T follicular helper cell (primary cell): ENCODE measurements at places on chromosomes 3 and 15.
A peak's percentile ranks its signal among the peaks of the same experiment; 100 is the strongest.

- peak; percentile 9 for DNase-seq
Observed at GRCh38 chr15:93141371-93141794, 52.4 kb upstream of the RGMA start.

GRCh38 chr15:25641361-25641760 is 202.5 kb upstream of the UBE3A start:
- no peak for DNase-seq

DNA sequence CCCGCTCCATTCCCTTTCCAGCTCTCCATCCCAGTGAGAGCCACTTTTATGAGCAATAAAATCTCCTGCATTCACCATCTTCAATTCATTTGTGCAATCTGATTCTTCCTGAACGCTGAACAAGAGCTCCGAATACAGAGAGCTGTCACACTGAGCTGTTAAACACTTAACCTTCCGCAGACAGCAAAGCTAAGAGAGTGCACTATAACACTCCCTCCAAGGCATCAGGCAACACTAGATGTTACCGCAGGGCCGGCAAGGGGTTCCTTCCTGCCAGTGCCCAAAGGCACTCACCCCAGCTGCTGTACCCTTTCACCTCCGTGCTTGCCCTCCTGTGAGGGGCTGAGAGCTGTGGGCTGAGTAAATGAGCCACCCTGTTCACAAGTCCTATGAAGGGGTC is 85.6 kb downstream of the BCHE start:
- no peak for DNase-seq

- DNase-seq, result no peak
Observed at GRCh38 chr3:157115069-157116006, 44.6 kb downstream of the CCNL1 start.

GRCh38 chr15:41939986-41940385 is 32.4 kb downstream of the EHD4 start:
- no peak for DNase-seq
